Lower lobe of right lung (tissue), 2 donors: ENCODE measurements at places on chromosomes 16 and 17. TPM values are rescaled to one million over a fixed set of nuclear protein-coding genes. Genes with fewer than 3 reads are reported as not detected.

The RAPGEFL1 gene
- total RNA-seq = 9.3 TPM

The HCRT gene
- total RNA-seq = not detected

DNA sequence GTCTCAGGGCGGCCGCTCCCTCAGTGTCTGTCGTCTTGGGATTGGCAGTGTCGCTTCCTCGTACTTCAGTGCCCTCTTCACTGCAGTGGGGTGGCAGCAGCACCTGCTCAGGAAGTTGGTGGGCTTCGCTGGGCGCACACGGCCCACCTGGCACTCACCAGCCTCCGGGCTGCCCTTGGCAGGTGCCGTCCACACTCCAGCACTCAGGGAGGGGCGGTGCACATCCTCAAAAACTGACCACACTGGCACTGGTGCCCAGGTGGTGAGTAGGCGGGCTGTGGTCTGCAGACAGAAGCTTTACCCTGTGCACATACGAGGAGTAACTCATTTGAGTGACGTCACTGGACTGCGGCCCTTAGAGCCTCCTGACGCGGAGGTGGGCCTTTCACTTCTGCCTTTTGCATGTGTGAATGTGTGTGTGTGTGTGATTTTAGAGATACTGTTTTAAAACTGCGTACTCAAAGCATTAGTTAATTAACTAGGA is 94.6 kb downstream of the BANP start:
- no peak for DNase-seq

GRCh38 chr16:81454044-81454443 is 9.4 kb downstream of the CMIP start:
- DNase-seq = no peak

- no peak for DNase-seq
These were observed 9.4 kb downstream of the C16orf89 start for GRCh38 chr16:5056352-5056751.

GRCh38 chr16:31050280-31051030 is 17.1 kb downstream of the STX4 start:
- no peak for DNase-seq

- DNase-seq = no peak
These were observed 25.5 kb downstream of the BAIAP2 start for GRCh38 chr17:81060416-81060815.

GRCh38 chr17:416293-417206 is 63.9 kb upstream of the RPH3AL start:
- DNase-seq = no peak

GRCh38 chr16:52293204-52293603 is 253.7 kb downstream of the TOX3 start:
- no peak for DNase-seq

- DNase-seq = no peak
These were observed 3.7 kb downstream of the HPR start for GRCh38 chr16:72066747-72067146.

GRCh38 chr17:72474719-72475477 is 354.1 kb downstream of the SOX9 start:
- DNase-seq = no peak

GRCh38 chr16:81601008-81601428 is 156.4 kb downstream of the CMIP start:
- DNase-seq = no peak
